ENCODE measurements at places on chromosomes 4 and X.

DNA sequence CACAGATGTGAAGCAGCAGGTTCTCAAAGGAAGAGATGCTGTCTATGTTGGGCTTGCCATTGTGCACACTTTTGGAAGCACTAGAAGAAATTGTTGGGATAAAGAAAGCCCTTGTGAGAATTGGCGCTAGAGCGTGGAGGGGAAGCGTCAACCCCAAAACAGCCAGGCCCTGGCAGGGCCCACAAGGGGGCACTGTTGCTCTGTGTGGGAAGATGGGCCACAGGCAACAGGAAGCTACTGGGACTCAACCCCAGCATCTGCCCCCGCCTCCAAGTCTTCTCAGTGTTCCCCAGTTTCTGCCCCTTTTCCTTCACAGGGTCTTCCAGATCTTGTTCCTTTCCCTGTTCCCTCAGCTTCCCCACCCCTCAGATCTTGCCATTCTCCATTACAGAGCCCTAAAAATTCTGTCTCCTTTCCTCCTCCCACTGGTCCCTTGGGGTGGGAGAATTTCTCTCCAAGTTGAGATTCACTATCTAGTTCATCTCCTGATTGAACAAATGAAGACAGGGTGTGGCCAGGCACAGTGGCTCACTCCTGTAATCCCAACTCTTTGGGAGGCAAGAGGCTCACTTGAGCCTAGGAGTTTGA lies 85.5 kb downstream of the STARD8 start:
- DNase-seq, result peak; percentile 65

GRCh38 chrX:283115-283845 lies 2.1 kb downstream of the PLCXD1 start:
- peak; percentile 89 for DNase-seq

DNA sequence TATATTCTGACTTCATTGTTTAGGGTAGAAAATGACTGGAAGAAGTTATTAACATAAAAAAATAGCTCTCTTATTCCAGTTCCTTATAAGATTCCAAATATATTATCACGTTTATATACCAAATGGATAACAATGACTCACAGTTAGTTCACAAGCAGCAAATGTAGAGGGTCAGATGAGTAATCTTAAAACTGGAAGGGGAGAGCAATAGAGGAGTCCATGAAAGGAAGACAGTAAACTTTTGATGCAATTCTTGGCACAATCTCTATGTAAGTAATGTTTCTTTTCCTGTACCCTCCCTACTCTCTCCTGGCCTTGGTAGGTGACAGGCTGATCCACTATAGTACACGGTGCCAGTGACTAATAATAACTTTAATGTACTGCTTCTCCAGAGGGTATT lies 259.0 kb upstream of the TRPC5 start:
- DNase-seq, result no peak

- no peak for DNase-seq
These were observed 8.4 kb downstream of the UBE2K start for GRCh38 chr4:39706334-39706733.

DNA sequence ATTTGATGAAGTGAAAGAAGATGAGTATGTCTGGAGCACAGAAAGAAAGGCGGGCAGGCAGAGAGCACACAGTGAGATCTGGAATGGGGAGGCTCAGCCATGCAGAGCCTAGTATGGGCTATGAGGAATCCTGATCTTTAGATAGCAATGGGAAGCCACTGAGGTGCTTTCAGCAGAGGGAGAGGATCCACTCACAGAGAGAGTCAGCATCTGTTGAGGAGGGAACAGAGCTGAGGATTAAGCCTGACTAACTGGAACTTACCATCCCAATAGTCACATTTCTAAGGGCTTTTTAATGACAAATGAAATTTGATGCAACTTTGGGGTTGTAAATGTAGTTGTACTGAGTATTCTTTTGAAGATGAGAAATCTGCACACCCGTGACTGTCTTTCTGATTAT lies 20.6 kb upstream of the FGFBP2 start:
- DNase-seq, result no peak

GRCh38 chr4:41796545-41797210 lies 48.2 kb upstream of the PHOX2B start:
- peak; percentile 34 for DNase-seq

DNA sequence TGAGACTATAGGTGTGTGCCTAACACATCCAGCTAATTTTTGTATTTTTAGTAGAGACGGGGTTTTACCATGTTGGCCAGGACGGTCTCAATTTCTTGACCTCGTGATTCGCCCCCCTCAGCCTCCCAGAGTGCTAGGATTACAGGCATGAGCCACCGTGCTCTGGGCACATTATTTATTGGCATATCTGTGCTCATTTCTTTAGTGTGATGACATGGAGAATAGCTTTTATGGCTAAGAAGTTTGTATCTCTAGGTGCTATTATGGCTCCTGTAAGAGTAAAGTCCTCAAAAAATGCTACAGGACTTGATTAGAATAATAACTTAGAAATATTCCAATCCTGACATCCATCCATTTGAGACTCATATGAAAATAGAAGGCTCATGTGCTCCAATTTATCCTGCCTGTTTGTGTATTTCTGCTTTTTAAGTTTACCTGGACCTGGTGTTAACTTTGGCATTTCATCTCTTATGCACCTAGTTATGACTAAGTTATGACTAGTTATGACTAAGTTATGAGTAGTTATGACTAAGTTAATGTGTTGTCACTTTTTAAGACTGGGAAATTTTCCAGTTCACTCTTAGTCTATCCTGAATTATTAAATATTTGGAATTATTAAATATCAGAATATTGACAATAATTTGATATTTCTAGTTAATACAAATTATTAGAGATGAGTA lies 36.4 kb upstream of the UNC5C start:
- no peak for DNase-seq

GRCh38 chr4:157079441-157079840 lies 3.5 kb downstream of the GLRB start:
- DNase-seq, result no peak

GRCh38 chr4:104015680-104016079 lies 295.9 kb upstream of the TACR3 start:
- DNase-seq, result no peak

GRCh38 chr4:154044108-154044531 lies 255.2 kb upstream of the SFRP2 start:
- no peak for DNase-seq

GRCh38 chrX:57925806-57926205 lies 15.5 kb upstream of the ZXDA start:
- DNase-seq, result no peak

- peak; percentile 65 for DNase-seq
These were observed 347.8 kb upstream of the PITX2 start for GRCh38 chr4:110970642-110971041.

DNA sequence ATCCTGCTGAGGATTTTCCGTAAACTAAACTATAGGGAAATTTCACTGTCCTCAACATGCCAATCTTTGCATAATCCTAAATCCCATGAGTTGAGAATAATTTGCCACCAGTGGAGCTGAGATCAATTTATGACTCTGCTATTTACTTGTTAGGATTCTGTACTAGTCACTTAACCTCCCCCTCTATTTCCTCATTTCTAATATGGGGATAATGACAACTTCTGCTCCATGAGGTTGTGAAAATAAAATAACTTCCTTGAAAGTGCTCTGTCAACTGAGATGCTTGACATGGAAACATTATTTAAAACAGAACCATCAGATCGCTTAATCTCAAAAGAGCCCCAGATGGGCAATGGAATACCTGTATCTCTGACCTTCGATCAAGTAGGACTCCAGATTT lies 2.6 kb upstream of the FGF16 start:
- DNase-seq, result no peak

GRCh38 chr4:90584051-90584450 lies 456.9 kb downstream of the CCSER1 start:
- no peak for DNase-seq

- DNase-seq, result no peak
These were observed 106.2 kb upstream of the PUDP start for GRCh38 chrX:7254144-7254543.

- DNase-seq, result no peak
These were observed 40.4 kb downstream of the MAGEB17 start for GRCh38 chrX:16207634-16208033.

DNA sequence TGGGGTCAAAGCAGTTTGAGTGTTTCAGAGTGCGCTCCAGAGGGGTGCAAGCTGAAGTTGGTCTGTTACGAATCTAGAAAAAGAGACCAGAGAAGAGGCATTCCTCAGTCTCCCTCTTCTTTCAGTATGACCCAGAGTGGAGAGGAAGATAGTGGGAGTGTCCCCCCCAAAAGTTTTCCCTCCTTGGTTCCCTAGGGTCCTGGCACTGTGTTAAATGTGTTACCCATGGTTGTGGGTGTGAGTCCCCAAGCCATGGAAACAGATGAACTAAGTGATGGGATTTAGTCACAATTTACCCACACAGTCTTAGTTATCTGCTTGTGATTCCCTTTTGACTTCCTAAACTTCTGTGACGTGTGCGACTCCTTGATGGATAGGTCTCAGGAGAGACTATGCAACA lies 27.0 kb upstream of the NAF1 start:
- DNase-seq, result no peak

- DNase-seq, result no peak
These were observed 410 bp downstream of the GNL3L start for GRCh38 chrX:54530357-54530900.

DNA sequence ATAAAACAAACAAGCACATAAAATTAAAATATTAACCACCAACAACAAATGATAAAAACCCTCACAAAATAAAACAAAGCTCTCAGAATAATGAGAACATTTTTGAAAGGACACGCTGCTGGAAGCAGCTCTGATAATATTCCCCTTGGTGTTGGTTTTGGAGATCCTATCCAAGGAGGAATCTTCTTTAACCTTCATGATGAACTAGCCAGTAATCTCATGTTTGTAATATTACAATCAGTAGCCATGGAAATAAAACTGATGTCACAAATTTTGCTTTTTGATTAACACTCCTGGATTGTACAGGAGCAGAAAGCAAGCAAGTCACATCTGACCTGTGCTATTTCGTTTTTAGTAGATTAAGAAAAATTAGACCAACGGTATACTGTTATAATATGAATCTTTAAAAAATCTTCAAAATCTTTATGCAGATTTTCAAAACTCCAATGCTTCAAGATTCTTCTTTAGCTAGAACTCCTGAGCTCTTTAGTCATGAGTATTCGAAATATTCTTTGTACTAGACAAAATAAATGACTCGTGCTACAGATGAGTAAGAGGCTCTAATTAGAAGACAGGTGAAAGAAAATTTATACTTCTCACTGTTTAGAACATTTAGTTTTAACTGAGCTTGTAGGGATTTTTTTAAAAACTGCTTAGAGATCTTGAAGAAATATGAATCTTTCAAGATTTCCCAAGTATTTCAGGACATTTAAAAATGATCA lies 154.1 kb downstream of the RASL11B start:
- DNase-seq, result no peak

DNA sequence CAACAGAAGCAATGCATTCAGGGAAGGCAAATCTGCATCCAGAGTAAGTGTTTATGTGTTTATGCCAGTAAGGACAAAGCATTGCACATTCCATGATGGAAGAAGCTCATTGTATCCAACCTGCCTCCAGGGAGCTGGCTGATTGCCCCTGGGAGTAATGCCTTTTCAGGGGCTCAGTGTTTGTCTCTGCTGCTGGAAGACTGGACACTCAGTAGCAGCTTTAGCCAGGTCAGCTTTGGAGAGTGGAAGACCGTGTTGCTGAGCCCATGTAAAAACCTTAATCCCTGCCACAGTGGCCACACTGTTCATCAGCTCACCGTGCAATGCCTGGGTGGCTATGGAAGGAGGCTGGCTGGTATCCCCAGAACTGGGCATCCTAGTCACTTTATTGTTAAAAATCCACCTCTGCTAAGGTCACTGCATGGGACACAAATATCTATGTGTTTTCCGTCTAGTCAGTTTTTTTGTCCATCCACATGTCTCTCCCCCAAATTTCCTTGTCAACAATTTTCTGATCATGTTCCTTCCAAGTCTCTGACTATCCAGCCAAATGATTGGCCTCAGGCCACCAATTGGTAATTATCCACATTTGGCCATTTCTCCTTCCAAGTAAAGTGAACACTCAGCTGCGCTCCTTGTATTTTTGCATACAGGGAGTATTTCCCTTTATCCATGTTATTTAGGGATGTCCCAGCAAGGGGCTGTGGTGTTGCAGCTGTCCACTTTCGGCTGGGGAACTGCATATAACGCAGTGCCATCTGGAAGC lies 2044.5 kb upstream of the AGA start:
- DNase-seq, result peak; percentile 28

DNA sequence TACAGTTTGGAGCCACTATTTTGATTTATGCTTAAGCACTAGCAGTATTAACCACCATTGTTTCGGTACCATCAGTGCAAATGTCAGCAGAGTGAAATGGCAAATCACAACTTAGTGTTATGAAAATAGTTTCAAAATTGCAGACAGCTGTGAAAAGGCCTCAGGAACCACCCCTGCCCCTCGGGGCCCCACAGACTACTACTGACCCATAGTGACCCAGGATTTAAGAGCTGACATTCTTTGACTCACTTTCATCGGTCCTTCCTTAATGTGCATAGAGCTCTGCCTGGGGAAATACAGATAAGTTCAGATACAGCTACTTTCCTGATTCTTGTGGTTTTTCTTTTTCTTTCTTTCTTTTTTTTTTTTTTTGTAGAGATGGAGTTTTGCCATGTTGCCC lies 3.3 kb upstream of the BBS7 start:
- DNase-seq, result no peak

- no peak for DNase-seq
These were observed 375.2 kb downstream of the GALNTL6 start for GRCh38 chr4:172188248-172188988.

GRCh38 chrX:56798339-56798711 lies 69.3 kb downstream of the NBDY start:
- DNase-seq, result no peak

DNA sequence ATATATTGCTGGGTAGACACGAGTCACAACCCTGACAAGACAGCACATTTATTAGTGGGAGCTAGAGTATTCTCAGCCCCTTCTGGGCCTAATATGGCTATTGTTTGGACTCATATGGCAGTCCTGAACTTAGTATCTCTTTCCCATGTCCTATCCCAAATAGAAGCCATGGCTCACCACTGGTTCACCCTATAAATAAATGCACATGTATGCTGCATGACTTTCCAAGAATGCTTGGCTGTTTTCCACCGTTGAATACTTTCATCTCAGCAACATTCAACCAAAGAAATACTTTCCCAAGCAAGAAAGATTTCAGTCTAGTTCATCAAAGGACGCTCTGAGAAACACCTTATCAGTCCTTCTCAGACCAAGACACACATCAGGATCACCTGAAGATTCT lies 36.7 kb downstream of the SMPX start:
- no peak for DNase-seq

GRCh38 chr4:7166237-7166636 lies 26.1 kb upstream of the SORCS2 start:
- DNase-seq, result no peak

GRCh38 chrX:8404926-8405325 lies 59.7 kb upstream of the VCX3B start:
- DNase-seq, result no peak

Data from glutamatergic neuron (in vitro differentiated cells).